ENCODE measurements at places on chromosomes 13 and 19.

DNA sequence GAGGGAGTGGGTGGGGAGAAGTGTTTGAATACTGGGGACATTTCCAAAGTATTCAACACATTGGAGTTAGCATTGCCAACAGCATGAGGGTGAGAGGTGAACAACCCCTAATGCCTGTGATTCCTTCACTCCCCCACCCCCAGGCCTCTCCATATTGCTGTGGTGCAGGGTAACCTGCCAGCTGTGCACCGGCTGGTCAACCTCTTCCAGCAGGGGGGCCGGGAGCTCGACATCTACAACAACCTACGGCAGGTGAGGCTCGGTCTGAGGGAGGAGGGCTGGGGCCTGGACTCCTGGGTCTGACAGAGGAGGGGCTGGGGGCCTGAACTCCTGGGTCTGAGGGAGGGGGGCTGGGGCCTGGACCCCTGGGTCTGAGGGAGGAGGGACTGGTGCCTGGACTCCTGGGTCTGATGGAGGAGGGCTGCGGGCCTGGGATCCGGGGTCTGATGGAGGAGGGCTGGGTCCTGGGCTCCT lies 7.6 kb downstream of the BCL3 start:
- no peak for DNase-seq
- H3K4me3 ChIP-seq: no peak overlapping the region
- peaks cover 14% of the 10 kb centered on the region for H3K36me3 ChIP-seq
- H3K4me1 ChIP-seq: peaks cover 47% of the 10 kb centered on the region
- no peaks in the 10 kb centered on the region for H3K27me3 ChIP-seq

DNA sequence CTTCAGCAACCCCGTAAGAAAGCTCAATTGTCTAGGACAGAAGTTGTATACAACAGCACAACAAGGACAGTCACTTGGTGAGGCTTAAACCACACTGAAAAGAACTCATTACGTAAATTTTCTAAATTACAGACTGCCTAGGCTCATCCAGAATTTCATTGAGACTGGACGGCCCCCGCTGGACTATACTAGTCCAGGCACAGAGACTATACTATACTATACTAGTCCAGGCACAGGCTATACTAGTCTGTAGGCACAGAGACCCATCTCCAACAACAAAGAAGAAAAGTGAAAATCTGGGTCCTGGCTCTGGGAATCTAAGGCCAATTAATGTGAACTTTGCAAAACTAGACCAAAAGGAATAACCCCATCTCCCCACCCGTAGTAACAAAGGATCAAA lies 700 bp downstream of the ZNF816 start:
- H3K27ac ChIP-seq: peak overlapping the region; percentile 79
- peak overlapping the region; percentile 84 for H3K4me3 ChIP-seq
- H3K4me1 ChIP-seq: peaks cover 19% of the 10 kb centered on the region
- no peaks in the 10 kb centered on the region for H3K27me3 ChIP-seq
- peaks cover 20% of the 10 kb centered on the region for H3K36me3 ChIP-seq
- DNase-seq: no peak

DNA sequence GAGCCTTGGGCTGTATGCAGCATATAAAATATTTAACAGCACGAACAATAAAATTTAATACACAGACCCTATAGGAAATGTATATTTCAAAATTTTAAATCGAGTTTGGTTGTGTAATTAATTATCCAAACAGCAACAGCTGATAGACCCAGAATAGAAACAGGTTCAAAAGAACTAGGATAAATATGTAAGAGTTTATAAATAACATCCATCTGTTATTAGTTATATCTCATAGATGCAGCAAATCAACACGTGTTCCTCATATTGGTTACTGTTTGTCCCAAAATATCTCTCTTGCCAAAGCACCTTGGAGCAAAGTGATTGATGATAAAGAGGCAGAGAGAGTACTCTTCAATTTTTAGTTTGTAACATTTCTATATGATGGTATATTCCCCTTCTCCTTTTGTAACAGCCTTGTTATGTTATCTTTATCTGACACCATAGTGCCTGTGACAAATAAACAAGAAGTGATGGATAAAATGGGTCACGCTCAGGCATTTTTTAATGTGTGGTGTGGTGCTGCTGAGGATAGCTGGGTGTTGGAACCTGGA lies 260.6 kb upstream of the NBEA start:
- H3K27ac ChIP-seq: no peak overlapping the region
- H3K27me3 ChIP-seq: no peaks in the 10 kb centered on the region
- H3K4me3 ChIP-seq: no peak overlapping the region
- DNase-seq: no peak

DNA sequence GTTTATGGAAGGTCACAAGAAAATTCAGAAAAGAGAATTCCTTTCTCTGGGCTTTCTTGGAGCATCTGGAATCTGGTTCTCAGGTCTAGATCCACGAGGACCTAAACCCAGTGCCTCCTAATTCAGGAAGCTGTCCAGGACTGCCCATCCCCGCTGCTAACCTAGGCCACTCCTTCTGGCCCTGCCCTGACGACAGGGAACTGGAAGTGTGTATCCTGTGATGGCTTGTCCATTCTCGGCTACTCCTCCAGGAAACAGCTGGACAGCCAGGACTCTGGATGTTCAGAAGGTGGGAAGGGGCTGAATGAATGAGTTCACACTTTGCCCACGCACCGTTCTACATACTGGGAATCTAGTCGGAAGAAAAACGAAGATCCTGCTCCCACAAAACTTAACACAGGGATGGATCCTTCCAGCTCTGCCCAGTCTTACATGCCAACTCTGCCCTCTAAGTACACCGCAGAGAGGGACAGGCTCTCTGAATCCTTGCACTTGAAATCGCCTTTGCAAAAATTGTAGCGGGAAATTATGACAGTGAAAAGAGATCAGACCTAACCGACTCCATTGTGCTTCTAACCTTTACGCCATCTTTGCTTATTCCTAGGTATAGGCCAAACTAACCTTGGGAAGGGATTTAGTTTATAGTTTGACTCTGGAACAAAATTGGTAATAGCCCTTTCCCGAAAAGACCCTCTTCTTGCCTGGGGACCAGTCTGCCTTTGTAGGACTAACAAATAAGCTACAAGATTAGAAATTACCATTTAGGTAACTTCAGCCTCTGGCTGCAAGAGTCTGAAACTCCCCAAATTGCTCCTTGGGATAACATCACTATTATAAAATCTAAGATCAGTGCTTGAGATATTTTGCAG lies 1.8 kb downstream of the LSM4 start:
- no peak overlapping the region for H3K27ac ChIP-seq
- no peak for DNase-seq
- H3K36me3 ChIP-seq: no peaks in the 10 kb centered on the region
- H3K27me3 ChIP-seq: no peaks in the 10 kb centered on the region
- no peak overlapping the region for H3K4me3 ChIP-seq
- H3K4me1 ChIP-seq: peaks cover 28% of the 10 kb centered on the region

All from thoracic aorta (tissue), 2 donors.